ENCODE measurements at places on chromosomes 13 and 19.
A peak's percentile ranks its signal among the peaks of the same experiment; 100 is the strongest.

GRCh38 chr19:343941-344624 is 513 bp downstream of the MIER2 start:
- no peaks in the 10 kb centered on the region for H3K27me3 ChIP-seq
- peak overlapping the region; percentile 56 for H3K27ac ChIP-seq
- H3K4me1 ChIP-seq: peaks cover 26% of the 10 kb centered on the region
- DNase-seq: peak; percentile 17
- H3K36me3 ChIP-seq: no peaks in the 10 kb centered on the region
- peak overlapping the region; percentile 42 for H3K4me3 ChIP-seq

DNA sequence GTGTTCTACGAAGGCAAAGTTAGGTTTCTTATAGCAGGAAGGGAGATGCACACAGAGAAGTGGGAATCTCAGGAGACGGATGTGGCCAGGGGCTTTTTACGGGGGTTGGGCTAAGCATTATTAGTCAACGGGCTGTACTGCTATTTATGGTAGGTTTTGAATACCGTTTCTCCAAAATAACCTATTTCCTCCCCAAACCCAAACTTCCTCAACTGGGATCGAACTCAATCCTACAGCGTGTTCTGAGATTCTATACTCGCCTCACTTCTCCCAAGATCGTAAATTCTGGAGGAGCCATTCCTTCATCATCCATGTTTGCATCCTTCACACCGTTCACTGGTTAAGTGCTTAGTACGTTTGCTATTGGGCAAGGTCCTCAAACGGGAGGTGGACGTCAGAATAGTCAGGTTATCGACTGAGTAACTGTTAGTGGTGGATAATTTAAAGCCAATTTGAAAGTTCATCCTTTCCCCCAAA is 1.2 kb upstream of the TRIM13 start:
- DNase-seq: no peak
- peaks cover 7% of the 10 kb centered on the region for H3K36me3 ChIP-seq
- H3K27ac ChIP-seq: peak overlapping the region; percentile 67
- peak overlapping the region; percentile 66 for H3K4me3 ChIP-seq
- H3K4me1 ChIP-seq: peaks cover 31% of the 10 kb centered on the region
- H3K27me3 ChIP-seq: no peaks in the 10 kb centered on the region

DNA sequence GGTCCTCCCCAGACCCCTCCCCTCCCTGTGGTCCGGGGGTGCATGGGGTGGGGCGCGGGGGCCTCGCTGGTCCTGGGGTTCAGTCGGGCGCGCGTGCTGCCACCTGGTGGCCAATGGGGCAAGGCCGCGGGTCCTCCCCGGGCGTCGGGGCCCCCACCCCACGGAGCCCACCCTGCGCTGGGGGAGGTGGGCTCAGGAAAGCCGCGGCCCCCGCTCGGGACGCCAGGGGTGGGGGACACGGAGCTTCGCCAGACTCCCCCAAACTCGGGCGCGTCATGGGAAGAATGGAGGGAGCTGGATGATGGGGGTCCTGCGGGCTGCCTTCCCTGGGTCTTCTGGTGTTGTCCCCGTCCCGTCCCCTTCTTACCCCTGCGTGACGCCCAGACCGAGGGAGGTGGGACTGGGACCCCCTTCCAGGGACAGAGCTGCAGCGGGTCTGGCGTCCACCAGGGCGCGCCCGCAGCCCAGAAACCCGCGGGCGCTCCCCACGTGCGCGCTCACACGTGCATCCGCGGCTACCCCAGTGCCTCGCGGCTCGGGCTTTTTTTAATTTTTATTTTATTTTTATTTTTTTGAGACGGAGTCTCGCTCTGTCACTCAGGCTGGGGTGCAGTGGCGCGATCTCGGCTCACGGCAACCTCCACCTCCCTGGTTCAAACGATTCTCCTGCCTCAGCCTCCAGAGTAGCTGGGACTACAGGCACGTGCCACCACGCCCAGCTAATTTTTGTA is 19.8 kb upstream of the TCF3 start:
- H3K4me1 ChIP-seq: peaks cover 9% of the 10 kb centered on the region
- H3K27ac ChIP-seq: peak overlapping the region; percentile 54
- no peaks in the 10 kb centered on the region for H3K36me3 ChIP-seq
- DNase-seq: peak; percentile 32
- H3K4me3 ChIP-seq: no peak overlapping the region

GRCh38 chr13:112686987-112687386 is 2.9 kb upstream of the ATP11A start:
- no peak for DNase-seq
- peaks cover 23% of the 10 kb centered on the region for H3K4me1 ChIP-seq
- no peak overlapping the region for H3K27ac ChIP-seq
- H3K27me3 ChIP-seq: no peaks in the 10 kb centered on the region
- no peaks in the 10 kb centered on the region for H3K36me3 ChIP-seq

DNA sequence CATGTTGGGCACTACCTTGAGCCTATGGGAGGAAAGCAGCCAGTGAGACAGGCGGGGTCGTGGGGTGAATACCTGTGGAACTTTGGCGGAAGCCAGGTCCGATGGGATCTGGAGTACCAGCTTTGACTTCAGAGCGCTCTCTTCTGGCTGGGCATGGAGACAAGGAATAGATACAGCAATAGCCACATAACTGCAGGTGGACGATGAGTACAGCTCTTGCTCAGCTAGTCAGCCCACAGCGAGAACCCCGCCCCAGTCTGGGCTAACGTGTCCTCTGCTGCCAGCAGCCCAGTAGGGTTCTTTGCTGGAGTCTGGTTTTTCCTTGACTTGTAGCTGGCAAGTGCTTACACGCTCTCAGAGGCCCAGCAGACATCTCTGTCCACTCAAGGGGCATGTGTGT is 83.4 kb downstream of the SIPA1L3 start:
- H3K27me3 ChIP-seq: no peaks in the 10 kb centered on the region
- peaks cover 8% of the 10 kb centered on the region for H3K4me1 ChIP-seq
- H3K4me3 ChIP-seq: no peak overlapping the region
- DNase-seq: no peak
- no peaks in the 10 kb centered on the region for H3K36me3 ChIP-seq

- H3K27ac ChIP-seq: peak overlapping the region; percentile 97
- no peaks in the 10 kb centered on the region for H3K36me3 ChIP-seq
- peak; percentile 93 for DNase-seq
- H3K4me1 ChIP-seq: peaks cover 18% of the 10 kb centered on the region
These were observed 676 bp upstream of the HSPH1 start for GRCh38 chr13:31162151-31163008.

- H3K36me3 ChIP-seq: no peaks in the 10 kb centered on the region
- peak; percentile 80 for DNase-seq
- no peaks in the 10 kb centered on the region for H3K4me1 ChIP-seq
- H3K27me3 ChIP-seq: peaks cover 3% of the 10 kb centered on the region
- H3K27ac ChIP-seq: no peak overlapping the region
These were observed 4.6 kb upstream of the SIGLEC10 start for GRCh38 chr19:51422053-51422448.

GRCh38 chr13:30510811-30511371 is 45.2 kb upstream of the HMGB1 start:
- H3K4me3 ChIP-seq: no peak overlapping the region
- DNase-seq: no peak
- no peaks in the 10 kb centered on the region for H3K27me3 ChIP-seq
- H3K27ac ChIP-seq: no peak overlapping the region

DNA sequence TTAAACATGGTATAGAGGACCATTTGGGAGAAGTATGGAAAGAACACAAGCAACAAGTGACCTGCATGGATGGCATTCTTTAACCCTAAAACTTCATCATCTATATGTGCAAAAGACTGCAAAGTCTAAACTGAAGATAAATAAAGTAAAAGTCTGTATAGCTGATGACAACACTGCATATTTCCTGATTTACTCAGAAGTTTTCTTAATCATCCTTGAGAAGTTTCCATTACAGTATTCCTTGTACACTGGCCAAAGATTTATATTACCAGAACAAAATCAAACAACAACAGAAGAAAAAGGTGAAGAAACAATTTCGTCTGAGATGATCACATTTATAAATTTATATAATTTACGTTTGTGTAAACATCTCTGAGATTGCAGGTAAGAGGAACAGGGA is 805.7 kb downstream of the PCDH9 start:
- H3K27me3 ChIP-seq: no peaks in the 10 kb centered on the region
- DNase-seq: no peak
- no peaks in the 10 kb centered on the region for H3K36me3 ChIP-seq
- no peak overlapping the region for H3K27ac ChIP-seq
- H3K4me3 ChIP-seq: no peak overlapping the region

DNA sequence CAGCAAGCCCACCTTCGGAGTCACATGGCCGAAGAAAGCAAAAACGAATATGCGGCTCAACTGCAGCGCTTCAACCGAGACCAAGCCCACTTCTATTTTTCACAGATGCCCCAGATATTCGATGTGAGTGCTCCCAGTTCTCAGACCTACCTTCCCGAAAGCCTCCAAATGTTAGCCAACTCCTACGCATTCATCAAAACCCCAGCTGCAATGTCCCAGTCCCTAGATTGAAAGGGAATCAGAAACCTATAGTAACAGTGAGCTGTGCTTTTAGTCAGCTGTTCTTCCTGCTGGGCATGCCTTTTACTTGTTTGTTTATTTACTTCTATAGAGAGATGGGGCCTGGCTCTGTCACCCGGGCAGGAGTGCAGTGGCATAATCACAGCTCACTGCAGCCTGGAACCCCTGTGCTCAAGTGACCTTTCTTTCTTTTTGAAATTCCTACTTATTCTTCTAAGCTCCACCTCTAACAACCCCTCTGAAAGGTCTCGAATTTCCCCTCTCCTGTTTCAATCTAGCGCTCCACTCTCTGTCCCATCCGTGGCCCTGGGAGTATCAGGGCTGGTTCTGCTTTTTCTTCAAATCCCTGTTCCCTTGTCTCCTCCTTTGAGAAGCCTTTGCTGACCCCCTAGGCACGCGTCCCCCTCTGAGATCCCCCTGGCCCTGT is 4.4 kb downstream of the TRIP10 start:
- H3K27ac ChIP-seq: no peak overlapping the region
- DNase-seq: no peak
- H3K27me3 ChIP-seq: no peaks in the 10 kb centered on the region
- H3K36me3 ChIP-seq: peaks cover 5% of the 10 kb centered on the region

- H3K27ac ChIP-seq: no peak overlapping the region
- no peak for DNase-seq
- H3K4me1 ChIP-seq: no peaks in the 10 kb centered on the region
- H3K36me3 ChIP-seq: no peaks in the 10 kb centered on the region
These were observed 1152.2 kb upstream of the SPRY2 start for GRCh38 chr13:81493144-81493543.

DNA sequence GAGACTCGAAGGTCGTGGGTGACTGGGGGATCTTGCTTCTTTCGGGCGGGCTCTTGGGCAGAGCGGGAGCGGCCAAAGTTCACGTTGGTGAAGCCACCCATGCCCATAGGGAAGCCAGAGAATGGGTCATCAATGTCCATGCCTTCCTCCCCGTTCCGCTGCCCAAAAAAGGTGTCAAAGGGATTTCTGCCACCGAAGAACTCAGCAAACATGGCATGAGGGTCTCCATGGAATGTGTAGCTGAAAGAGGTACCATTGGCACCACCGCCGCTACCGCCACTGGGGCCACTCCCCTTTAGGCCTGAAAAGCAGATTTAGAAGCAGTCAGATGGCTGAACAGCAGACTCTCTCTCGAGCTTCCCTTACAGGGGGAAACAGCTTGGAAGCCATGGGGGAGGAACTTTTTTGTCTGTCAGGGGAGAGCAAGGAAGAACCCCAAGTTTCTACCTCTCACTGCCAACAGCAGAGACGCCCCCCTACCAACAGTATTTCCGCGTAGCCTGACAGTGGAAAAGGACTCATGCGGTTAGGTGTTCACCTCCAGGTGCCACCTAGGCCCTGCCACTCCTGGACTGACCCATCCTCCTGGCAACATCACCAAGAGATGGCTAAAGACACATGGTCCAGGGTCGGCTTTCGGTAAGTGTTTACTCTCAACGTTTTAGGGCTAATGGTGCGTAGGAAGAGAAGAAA is 1.3 kb downstream of the DNAJB1 start:
- H3K4me1 ChIP-seq: peaks cover 72% of the 10 kb centered on the region
- peak; percentile 42 for DNase-seq
- H3K4me3 ChIP-seq: peak overlapping the region; percentile 98
- H3K36me3 ChIP-seq: peaks cover 35% of the 10 kb centered on the region

GRCh38 chr13:43021926-43022670 is 1.3 kb upstream of the DNAJC15 start:
- peaks cover 18% of the 10 kb centered on the region for H3K4me1 ChIP-seq
- H3K4me3 ChIP-seq: no peak overlapping the region
- no peaks in the 10 kb centered on the region for H3K27me3 ChIP-seq
- no peak for DNase-seq

DNA sequence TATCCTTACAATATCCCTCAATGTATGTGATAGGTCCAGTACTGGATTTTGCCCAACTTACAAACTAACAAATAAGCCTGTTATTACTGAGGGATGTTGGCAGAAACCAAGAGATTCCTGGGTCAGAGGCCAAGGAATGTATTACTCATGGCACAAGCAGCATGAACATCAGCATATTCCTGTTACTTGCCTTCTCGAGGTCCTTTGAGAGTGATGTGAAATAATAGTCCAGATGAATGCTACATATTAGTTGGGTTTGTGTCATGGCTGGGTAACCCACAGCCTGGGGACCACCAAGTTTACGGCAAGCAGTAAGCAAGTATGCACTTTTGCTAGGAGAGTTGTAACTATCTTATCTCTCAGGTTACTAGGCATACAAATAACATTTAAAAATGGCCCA is 384.5 kb upstream of the GPC6 start:
- no peaks in the 10 kb centered on the region for H3K4me1 ChIP-seq
- H3K27me3 ChIP-seq: no peaks in the 10 kb centered on the region
- no peak overlapping the region for H3K27ac ChIP-seq
- H3K36me3 ChIP-seq: no peaks in the 10 kb centered on the region

- H3K27ac ChIP-seq: no peak overlapping the region
- DNase-seq: no peak
- no peaks in the 10 kb centered on the region for H3K4me1 ChIP-seq
- no peaks in the 10 kb centered on the region for H3K27me3 ChIP-seq
These were observed 680.9 kb upstream of the SGCG start for GRCh38 chr13:22499919-22500318.

DNA sequence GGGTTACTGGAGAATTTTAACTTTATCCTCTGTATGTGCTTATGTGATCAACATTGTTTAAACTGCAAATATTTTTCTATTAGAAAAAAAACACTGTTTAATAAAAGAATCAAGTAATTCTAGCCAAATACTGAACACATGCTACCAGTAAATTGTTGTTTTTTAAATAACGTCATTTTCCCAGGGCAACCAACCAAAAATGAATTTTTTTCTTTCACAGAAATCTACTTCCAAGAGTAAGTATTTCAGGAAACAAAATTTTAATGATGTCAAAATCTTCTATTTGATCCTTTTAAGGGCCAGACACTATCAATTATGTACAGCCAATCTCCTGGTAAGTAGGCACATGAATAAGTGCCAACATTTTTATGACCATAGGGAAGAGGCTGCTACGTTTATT is 57.1 kb downstream of the TUBGCP3 start:
- peaks cover under 1% of the 10 kb centered on the region for H3K36me3 ChIP-seq
- no peaks in the 10 kb centered on the region for H3K4me1 ChIP-seq
- no peak overlapping the region for H3K27ac ChIP-seq
- no peak overlapping the region for H3K4me3 ChIP-seq
- DNase-seq: no peak

DNA sequence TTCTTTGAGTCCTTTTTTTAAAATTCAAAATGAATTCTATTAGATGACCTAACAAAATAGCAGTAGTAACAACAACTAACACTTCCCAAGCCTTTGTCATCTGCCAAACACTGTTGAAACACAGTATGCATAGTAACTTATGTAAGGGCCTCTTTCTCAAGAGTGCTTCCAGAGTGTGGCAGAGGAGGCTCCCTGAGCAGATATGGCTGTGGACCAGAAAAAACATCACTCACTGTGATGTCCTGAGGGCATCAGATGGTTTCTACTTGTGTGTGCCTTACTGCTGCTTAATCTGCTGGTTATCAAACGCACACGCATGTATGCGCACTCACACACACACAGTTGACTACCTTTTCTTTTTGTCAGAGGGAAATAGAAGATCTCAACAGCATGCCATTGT is 110.8 kb downstream of the DLEU7 start:
- H3K4me3 ChIP-seq: no peak overlapping the region
- H3K27ac ChIP-seq: no peak overlapping the region
- H3K36me3 ChIP-seq: no peaks in the 10 kb centered on the region
- DNase-seq: no peak
- no peaks in the 10 kb centered on the region for H3K4me1 ChIP-seq
